ENCODE measurements at places on chromosomes 3 and 15. TPM values are rescaled to one million over a fixed set of nuclear protein-coding genes. Genes with fewer than 3 reads are reported as not detected.

- no peak for DNase-seq
Measured at GRCh38 chr3:135125171-135125801, 330.2 kb downstream of the EPHB1 start.

DNA sequence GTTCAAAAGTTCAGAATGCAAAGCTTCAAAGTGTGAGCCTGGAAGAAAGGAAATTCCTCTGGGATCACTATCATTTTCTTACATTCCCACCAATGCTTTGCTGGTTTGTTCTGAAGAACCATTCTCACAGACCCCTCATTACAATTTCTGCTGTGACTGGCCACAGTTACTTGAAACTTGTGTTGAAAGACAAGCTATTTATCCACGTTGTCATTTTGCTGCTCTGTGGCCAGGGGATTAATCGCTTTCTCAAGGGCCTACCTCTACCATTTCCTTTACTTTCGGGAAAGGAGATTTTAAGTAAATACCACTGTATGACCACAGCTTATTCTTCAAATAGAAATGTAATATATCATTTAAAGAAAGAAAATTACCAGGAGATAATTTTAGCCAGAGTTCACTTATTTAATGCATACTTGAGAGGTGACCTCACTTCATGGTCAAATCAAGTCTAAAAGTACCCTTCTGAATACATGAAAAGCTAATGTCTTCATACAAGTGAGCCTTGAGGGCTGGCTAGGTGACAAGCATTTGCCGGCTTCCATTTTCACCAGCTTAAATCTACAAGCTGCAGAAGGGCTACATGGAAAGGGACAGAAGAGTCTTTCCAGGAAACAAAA is 69.8 kb upstream of the ROBO2 start:
- no peak for DNase-seq

CRYGS gene
- total RNA-seq = 0.99 TPM

GATA2 gene
- 3.3 TPM for total RNA-seq

GRCh38 chr15:58475573-58476524 is 44.1 kb downstream of the LIPC start:
- peak; percentile 31 for DNase-seq

GRCh38 chr15:76863693-76864092 is 41.4 kb downstream of the SCAPER start:
- no peak for DNase-seq

DNA sequence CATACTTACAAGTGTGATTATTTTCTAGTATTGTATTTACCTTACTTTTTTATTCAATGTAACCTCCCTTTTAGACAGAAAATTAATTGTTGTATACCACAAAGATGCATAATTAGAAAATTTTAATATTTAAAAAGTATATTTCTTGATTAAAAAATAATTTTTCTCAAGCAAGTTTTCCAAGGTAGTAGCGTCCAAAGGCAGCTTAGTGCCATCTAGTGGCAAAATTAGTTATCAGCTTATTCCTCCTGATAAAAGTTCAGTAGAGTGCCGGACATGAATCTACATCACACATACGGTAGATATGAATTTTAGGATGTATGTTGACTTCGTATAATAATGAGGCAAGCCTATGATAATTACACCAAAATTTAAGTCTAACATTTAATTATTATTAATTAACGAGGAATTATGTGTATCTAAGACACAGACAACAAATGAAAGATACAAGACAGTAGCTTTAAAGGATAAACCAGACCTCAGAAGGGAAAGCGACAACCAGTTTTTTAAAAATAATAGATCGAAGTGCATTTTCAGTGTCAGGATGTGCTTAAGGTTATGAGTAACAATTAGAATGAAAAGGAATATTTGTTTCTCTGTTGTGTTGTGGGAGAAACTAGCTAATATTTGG is 405.9 kb downstream of the ROBO1 start:
- DNase-seq = peak; percentile 26

- no peak for DNase-seq
Measured at GRCh38 chr3:12141350-12141749, 17.4 kb downstream of the TIMP4 start.

GRCh38 chr15:89489376-89489775 is 7.0 kb downstream of the RHCG start:
- no peak for DNase-seq

DNA sequence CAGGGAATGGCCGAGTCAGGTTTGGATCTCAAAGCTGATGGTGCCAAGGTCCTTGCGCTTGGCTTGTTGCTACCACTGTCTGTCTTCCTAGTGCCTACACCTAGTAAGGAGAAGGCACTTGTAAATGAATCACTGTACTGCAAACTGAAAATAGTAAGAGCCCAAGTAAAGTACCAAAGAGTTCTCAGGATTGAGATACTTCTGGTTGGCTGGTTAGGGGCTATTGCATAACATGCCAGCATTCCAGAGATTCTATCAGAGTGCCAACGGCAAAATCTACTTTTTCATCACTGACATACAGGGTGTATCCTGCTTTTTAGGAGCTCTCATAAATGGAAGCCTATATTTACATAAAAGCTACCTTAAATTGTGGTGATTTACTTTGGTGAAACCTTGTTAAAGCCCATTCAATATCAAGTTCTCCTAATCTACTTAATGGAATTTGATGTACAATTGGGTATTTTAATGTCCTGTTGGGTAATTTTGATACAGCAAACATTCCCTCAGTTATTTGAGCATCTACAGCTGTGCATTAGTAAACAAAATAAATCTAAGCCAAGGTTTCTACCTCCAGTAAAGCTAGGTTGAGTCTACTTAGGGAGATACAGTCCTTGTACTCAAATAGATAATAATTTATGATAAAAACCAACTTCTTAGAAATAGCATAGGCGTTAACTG is 30.7 kb upstream of the CHD2 start:
- DNase-seq = peak; percentile 12

GRCh38 chr3:114104414-114104813 is 47.9 kb downstream of the QTRT2 start:
- no peak for DNase-seq

- DNase-seq = no peak
Measured at GRCh38 chr3:52202384-52203077, 4.6 kb downstream of the ALAS1 start.

DNA sequence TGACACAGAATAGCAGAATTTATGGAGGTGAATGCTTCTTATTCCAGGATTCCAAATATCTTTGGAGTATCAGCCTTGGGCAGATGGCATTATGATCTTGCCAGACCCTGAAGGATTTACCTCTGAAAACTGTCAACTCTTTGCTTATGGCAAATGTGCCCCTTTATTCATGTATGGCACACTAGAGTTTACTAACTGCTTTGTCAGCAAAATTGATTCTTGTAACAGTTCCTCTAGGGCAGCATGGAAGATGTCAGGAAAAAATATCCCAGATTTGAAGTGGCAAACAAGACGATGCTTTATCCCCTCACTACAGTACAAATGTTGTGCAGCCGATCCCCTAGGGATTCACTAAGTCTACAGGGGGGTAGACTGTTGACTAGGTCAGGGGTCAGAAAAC is 79.7 kb downstream of the EDEM1 start:
- DNase-seq = no peak

DNA sequence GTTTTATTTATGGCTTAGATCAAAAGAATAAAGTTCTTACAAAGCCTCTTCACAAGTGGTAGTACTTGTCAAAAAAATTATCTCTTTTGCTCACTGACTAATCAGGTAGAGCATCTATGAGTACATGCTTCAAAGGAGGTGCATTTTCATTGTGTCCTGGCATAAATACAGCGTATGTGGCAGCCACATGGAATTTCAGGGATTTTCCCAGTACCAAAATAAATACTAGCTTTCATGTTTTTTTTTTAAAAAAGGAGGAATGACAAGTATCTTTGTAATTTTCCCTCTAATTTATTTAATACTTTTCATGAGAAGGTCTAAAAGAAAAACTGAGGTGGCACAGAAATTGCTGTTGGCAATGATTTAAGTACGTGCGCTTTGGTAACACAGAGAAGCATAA is 597.8 kb upstream of the ALCAM start:
- no peak for DNase-seq

DNA sequence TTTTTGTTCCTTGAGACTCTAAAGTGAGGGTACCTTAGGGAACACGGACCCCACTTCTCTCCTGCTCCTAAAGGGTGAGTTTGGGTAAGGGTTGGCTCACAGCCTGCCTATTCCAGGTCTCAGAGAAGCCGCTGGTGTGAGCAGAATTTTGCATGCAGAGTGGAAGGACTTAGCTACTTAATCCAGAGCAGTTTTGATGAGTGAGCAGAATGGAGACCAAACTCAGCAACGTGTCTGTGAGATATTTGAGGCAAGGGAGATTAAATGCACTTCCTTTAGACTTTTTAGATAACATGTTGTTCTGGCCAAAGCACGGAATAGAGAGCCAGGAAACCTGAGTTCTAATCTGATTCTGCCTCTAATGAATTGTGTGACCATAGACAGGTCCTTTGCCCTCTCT is 5.1 kb downstream of the SLC24A1 start:
- DNase-seq = no peak

DNA sequence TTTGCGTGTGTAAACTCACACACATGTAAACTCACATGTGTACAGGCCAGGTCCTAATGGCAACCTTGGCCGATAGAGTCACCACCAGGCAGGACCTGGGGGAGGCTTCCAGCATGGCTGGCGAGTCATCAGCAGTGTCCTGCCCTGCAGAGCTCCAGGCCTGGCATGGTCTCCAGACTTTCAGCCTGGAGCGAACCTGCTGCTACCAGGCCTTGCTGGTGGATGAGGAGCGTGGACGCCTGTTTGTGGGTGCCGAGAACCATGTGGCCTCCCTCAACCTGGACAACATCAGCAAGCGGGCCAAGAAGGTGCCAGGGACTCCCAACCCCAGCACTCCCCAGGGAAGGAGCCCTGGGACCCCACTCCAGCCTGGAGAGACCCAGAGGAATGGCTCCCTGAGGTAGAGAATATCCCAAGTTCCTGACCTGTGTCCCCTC is 1.0 kb downstream of the SEMA3B start:
- no peak for DNase-seq

GRCh38 chr15:40582726-40583246 is 11.3 kb upstream of the KNL1 start:
- DNase-seq = peak; percentile 25

DNA sequence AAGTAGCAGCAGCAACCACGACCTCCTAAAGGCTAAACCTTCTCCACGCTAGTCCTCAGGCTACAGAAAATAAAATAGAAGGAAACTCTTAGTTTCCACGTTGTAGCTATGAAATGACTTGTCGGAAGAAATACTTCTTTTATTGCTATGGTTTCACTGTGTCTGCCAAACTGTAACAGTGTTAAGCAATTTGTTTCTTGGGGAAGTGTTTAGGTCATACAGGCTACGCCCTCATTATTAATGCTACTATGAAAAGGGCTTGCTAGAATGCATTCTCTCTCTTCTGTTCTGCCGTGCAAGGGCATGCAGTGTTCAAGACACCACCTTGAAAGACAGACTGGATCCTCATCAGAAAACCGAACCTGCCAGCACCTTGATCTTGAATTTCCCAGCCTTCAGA is 462.7 kb downstream of the PLOD2 start:
- peak; percentile 43 for DNase-seq

- no peak for DNase-seq
Measured at GRCh38 chr15:28094732-28095521, 4.2 kb downstream of the OCA2 start.

- DNase-seq = peak; percentile 27
Measured at GRCh38 chr3:32109256-32109655, 2.8 kb downstream of the GPD1L start.

- no peak for DNase-seq
Measured at GRCh38 chr3:43218921-43219320, 67.4 kb upstream of the SNRK start.

- no peak for DNase-seq
Measured at GRCh38 chr3:150256782-150257181, 151.3 kb upstream of the TSC22D2 start.

DNA sequence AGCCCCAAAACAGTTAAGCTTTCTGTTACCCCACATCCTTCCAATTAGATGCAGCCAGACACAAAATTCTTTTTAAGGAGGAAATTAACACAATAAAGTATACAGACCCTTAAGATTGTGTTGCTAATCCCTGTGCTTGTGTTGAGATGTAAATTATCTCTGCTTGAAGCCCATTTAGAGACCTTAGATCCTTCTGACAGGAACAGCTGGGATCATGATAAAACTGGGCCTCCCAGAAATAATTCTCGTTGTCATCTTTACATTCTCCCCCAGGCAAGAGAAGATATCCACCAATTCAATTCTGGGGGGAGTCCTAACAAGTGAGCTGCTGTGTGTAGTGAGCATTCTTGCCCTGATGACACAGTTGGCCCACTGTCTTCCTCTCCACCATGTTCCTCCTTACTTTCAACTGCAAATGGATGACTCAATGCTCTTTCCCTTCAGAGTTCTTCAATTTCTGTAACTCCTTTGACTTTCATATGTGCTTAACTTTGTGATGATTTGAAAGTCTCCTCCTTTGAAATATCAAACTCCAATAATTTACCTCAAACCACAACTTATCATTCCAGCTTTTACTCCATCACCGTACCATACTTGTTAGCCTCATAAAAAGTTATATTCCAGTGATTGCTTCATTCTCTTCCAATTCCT is 186.6 kb downstream of the RAP2B start:
- DNase-seq = no peak

DNA sequence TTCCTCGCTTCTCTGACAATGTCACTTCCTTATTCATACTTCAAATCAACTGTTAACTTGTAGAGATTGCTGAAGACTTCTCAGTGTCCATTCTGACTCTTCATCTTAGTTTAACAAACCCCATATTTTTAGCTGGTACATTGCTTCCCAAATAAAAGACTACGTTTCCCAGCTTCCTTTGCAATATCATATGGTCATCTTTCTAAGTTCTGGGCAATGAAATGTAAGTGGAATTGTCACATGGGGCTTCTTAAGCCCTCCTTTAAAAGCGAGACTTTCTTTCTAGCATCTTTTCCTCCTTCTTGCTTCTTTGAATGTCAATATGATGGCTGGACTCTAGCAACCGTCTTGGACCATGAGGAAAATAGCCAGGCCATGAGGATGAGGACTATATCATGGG is 239.0 kb downstream of the ZNF621 start:
- DNase-seq = no peak

DNA sequence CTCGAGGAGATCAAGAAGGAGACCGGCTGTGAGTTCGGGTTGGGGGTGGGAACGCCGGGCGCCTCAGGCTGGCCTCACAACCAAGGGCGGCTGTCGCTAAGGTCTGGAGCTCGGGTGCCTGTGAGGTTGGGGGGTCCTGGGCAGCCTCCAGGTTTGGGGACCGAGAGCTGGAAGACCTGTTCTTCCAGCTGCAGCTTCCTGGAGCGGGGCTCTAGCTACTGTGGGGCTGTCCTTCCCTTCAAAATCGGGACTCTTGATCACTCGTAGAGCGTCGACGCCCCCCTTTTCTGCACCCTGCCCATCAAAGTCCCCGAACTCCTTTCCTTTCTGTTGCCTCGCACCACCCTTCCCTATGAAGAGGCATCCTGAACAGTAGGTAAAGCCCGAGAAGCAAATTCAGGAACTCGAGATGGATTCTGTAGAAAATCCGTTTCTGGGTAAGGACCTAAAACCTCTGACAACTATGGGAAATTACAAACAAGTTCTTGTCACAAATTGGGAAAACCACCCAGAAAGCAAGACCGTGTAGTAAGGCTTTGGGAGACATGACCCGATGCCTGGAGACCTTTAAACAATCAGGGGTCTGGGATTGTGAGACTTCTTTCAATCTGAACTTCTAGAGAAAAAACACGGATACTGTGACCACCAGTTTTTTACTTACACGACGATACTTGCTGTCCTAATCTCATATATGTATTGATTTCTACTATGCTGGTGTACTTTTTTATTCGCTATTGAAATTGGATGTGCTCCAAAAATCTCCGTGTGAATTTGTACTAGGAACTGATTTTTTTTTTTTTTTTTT is 556 bp downstream of the CHP1 start:
- DNase-seq = peak; percentile 10

LRRC3B gene
- 0.69 TPM for total RNA-seq
